ENCODE measurements at places on chromosomes 2 and 18. TPM values are rescaled to one million over a fixed set of nuclear protein-coding genes. Genes with fewer than 3 reads are reported as not detected.

The RIF1 gene
- total RNA-seq = 14.6 TPM

GRCh38 chr18:62554061-62554815 is 31.4 kb downstream of the ZCCHC2 start:
- DNase-seq = no peak

GRCh38 chr2:165440367-165440766 is 29.1 kb upstream of the CSRNP3 start:
- DNase-seq = no peak

The MOGAT1 gene
- 0.65 TPM for total RNA-seq

The AMER3 gene
- total RNA-seq = not detected

The TFCP2L1 gene
- total RNA-seq = 0.19 TPM

The XDH gene
- 0.13 TPM for total RNA-seq

GRCh38 chr2:19700861-19701585 is 200.8 kb downstream of the TTC32 start:
- DNase-seq = no peak

- no peak for DNase-seq
These were observed 208.2 kb downstream of the PRKCE start for GRCh38 chr2:45859682-45860081.

GRCh38 chr2:47036489-47036769 is 118.7 kb downstream of the STPG4 start:
- no peak for DNase-seq

The RTN4 gene
- total RNA-seq = 56.3 TPM

The ELOA2 gene
- total RNA-seq = not detected
